RCC 7860 (cell line): ENCODE measurements at places on chromosomes 6 and 20.

DNA sequence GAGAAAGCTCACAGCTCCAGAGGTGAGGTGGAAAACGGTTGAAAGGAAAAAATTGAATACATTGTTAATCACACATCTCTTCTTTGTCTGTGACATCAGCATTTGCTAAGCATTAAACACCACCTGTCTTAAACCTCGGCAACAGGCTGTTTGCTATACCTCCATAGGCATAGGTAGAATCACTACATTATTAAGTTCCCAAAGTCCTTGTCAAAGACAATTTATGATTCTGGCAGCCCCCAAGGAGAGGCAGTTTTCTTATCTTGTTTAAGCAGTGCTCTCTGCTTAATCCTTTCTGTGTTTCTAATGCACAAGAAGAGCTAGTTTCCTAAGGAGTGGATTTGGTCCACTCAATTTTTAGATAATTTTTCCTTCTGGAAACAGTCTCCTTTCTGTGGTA, 249.7 kb downstream of the NKAIN2 start:
- DNase-seq, result no peak

DNA sequence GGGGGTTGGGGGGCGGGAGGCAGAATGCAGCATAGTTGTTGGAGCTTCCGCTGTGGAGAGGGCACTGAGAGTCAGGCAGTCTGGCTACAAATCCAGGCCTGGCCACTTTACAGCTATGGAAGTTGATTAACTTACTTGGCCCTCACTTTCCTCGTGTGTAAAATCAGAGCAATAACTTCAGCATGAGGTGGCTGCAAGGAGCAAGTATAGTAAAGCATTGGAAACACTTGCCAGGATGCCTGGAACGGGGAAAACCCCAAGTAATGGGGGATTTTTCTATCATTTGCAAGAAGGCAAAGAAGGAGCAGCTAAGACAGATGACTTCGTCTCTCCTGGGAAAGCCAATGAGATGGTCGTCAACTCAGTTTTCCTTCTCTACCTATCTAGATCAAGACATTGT, 35.8 kb downstream of the AGPAT4 start:
- peak; percentile 36 for DNase-seq

GRCh38 chr20:62987114-62987513, 19.6 kb downstream of the BHLHE23 start:
- DNase-seq, result no peak

DNA sequence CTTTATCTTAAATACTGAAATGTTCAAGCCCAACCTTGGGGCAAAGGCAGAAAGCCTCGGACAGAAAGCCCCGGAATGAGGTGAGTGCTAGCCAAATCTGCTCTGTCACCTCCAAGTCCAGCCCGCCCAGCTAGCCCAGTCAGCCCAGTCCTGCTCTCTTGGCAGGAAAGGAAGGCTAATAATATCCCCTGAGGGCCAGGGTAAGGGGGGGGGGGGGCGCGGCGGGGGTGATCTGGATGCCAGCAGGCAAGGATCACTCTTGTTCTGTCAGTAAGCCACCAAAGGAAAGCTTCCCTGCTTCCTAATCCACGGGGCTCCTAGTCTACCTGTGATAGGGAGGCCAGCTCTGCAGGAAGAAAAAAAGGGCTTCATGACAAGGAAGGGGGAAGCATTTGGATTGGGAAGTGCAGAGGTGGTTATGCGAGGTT, 1.1 kb downstream of the NDRG3 start:
- DNase-seq, result no peak

DNA sequence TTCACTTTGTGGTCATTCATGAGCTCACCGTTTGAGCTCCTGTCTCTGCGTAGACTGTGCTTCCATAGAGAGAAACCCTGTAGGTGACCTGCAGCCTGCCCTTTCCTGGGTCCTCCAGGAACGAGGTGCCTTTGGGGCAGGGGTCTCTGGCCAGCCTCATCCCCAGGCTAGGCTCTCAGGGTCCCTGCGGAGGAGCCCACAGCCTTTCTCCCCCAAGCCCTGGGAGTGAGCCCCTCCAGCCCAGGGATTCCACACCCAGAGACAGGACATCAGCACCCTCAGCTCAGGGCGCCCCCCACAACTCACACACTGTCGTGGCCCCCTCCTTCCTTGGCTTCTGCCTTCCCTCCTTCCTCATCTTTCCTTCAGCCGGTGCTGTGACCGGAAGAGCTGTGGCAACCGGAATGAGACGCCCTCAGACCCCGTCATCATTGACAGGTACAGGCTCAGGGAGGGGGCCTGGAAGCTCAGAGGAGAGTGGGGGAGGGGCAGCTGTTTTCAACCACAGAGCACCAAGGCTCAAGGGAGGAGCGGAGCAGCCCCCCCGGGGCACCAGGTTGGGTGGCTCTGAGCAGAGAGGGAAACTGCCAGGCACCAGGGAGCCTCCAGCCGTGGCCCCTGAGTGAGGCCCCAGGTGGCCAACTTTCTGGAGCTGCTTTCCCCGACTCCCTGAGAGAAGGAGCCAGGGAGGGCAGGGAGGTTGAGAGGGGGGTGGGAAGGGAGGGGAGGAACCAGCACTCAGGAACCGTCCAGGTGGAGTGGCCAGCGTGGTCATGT, 16.8 kb downstream of the EBF4 start:
- no peak for DNase-seq

DNA sequence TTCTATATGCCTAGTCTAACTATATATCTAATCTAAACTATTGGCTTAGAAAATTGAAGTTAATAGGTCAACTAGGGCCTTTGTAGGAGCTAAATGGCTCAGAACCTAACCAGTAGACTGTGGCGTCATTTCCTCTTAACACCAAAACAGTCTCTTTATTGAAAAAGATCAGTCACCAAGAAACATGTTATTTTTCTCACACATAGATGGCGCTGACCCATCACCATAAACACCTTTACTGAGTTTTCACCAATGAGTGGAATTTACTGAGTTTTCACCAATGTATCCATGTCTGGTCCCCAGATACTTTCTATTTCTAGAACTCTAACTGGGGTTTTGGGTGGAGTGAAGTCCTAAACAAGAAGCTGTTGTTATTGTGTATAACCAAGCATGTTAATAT, 636.0 kb downstream of the BCKDHB start:
- peak; percentile 16 for DNase-seq

DNA sequence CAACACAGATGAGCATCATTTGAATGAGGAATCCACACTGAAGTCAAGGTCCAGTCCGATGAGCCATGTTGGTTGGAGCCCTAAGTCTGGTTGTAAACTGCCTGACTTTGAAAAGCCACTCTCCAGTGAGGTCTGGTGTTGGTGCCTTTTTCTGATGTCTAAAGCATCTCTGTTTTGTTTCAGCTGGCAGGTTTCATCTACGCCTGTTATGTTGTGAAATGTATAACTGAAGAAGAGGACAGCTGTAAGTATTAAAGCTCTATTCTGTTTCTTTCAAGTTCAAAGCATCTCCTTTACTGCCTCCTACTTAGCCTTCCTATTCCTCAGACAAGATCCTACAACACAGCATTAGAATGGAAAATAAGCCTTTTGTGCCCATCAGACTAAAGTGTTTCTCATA, 171.1 kb upstream of the RNF217 start:
- no peak for DNase-seq

DNA sequence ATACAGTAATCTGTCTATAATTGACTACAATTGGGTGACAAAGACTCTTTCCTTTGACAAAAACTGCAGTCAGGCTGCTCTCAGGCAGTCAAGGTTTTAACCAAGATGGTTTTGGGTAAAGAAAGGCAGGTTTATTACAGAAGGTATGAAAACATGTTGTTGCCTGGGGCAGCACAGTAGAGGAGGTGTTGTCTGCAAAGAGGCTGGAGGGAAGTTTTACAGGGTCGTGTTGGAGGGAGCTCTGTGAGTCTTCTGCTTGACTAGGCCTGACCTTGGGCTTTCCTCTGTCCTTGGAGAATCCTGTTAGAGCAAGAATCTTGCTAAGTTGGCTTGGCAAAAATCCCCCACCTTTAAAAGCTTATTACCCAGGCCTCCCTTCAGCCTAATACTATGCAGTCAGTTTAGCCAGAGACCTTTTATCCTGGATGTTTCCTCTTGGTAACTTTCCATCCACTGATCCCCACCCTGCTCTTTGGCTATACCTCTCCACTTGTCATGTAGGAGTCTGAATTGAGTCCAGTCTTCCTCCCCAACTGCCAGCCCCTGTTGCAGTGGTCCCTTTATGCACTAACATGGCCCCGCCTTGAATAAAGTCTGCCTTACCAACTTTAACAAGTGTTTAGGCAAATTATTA, 143.0 kb upstream of the SLC22A16 start:
- no peak for DNase-seq
